ENCODE measurements at places on chromosomes 4 and X.

DNA sequence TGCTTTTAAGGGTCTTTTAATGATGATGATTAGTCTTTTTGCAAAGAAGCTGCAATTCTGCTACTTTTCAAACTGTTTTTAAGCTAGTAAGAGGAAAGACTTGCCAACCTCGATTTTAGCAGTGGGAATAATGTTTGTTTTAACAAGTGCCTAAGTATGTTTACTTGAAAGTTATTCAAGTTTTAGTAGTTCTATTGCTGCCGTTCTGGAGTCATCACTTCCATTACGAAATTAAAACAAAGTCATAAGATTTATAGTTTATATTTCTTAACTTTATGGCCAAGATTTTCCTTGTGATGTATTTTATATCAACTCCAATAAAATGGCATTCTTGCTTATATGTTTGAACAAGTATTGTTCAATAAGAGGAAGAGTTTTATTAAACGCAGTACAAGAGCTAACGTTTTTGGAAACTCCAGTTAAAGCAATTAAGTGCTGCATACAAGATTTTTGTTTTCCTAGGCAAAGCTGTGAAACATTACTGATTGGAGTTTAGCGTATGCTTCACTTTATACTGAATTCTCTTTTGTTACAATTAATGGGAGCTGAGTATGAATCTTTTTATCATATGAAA, 211.3 kb downstream of the TENM3 start:
- no peak for DNase-seq

- no peak for DNase-seq
Observed at GRCh38 chrX:17605676-17606075, 131.6 kb upstream of the SCML1 start.

DNA sequence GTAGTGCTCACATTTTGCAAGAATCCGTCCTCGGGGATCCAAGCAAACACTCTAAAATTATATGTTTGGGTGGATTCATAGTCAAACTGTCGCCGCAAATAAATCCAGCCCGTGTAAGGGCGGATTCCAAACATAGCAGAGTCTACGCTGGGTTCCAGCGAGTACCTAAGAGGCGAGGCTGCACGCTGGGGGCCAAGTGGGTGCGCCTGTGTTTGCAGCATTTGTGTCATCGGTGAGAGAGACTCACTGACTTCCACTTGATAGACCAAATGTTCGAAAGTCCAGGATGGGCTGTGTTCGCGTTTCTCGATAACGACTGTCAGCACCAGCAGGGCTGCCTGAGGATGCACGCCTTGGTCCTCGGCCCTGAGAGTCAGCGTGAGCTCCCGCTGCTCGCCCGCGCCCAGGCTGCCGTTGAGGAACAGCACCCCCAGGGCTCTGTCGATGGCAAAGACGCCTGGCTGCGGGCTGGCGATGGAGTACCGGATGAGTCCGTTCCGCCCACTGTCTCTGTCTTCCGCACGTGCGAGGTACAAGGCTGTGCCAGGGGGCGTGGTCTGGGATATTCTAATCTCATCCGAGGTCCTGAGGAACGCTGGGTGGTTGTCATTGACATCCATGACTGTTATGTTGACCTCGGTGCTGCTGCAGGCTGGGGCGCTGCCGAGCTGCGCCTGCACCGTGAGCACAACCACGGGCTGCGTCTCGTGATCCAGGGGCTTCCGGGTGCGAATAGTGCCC, 158.7 kb downstream of the DCHS2 start:
- DNase-seq, result peak; percentile 26

DNA sequence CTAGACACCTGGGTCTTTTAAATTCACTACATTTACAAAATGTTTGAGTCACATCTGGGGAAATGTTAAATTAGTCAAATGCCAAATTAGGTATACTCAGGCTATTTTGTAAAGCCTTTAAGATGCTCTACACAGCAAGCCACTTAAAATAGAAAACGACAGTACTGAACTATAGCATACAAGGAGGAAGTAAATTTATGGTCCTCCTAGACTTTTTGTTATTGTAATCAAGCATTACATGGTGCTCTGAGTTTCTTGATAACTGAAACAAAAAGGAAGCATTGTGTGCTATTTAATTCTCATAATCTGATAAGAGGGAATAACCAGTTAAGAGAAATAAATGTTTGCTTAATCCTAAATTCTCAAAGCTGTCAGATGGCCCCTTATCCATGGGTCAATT, 46.2 kb downstream of the SLC9A7 start:
- no peak for DNase-seq

DNA sequence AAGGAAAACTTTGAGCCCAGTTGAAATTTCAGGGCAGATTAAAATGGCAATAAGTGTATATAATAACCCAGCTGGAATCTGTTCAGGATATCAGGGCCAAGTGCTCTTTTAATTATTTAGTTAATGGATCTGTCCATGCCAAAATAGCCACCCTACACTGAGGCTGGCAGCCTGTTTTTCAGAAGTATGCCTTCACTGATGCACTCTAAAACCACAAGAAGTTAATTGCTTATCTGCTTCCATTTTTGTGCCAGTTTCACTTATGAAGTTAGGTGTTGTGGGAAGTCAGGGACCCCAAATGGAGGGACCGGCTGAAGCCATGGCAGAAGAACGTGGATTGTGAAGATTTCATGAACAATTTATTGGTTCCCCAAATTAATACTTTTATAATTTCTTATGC, 960.3 kb downstream of the C4orf33 start:
- no peak for DNase-seq

GRCh38 chr4:182042945-182043344, 200.3 kb upstream of the TENM3 start:
- DNase-seq, result no peak

All from fibroblast of skin of back (primary cell).